Type B pancreatic cell (in vitro differentiated cells): ENCODE measurements at places on chromosomes 2 and 18. TPM values are rescaled to one million over a fixed set of nuclear protein-coding genes. Genes with fewer than 3 reads are reported as not detected.

The CCDC121 gene
- 5.5 and 5.6 TPM in 2 replicates for total RNA-seq

The RTP5 gene
- not detected in 2 replicates for total RNA-seq

DNA sequence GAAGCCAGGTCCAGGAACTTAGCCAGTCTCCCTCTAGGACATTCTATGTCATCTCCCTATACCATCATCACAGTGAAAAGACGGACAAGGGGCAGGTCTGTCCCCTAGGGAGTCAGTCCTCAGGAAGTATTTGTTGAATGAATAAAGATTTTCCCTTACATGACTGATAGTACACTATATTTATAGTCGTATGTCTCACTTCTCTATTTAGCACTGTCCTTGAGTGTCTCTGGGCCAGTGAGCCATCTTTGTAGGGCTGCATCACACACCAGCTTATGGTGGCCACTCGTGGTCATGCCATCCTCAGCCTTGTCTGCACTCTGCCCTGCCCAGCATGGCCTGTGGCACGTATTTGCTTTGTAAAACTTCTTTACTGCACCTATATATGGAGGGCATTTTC is 25.8 kb downstream of the PTPN18 start:
- DNase-seq = no peak
- H3K36me3 ChIP-seq = no peaks in the 10 kb centered on the region
- H3K27me3 ChIP-seq = no peaks in the 10 kb centered on the region
- H3K27ac ChIP-seq = no peak overlapping the region

- H3K27ac ChIP-seq = no peak overlapping the region
- H3K4me1 ChIP-seq = peaks cover 13% of the 10 kb centered on the region
- DNase-seq = no peak
- H3K36me3 ChIP-seq = no peaks in the 10 kb centered on the region
These were observed 136.1 kb upstream of the NRP2 start for GRCh38 chr2:205545971-205546816.

DNA sequence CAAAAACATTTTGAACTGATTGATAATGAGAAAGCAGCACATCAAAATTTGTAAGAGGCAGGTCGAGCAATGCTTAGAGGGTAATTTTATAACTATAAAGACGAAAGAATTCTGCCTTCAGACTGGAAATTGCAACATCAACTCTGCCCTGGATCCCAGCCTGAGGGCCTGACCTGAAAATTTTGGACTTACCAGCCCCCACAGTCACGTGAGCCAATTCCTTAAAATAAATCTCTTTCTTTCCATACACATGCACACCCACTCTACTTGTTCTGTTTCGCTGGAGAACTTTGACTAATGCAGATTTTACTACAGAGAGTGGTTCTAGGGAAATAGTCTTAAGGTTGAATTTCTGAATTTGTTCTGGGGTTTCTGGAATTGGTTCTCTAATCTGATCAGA is 14.6 kb upstream of the ACOXL start:
- H3K4me3 ChIP-seq = no peak overlapping the region
- H3K27ac ChIP-seq = peak overlapping the region; percentile 63

DNA sequence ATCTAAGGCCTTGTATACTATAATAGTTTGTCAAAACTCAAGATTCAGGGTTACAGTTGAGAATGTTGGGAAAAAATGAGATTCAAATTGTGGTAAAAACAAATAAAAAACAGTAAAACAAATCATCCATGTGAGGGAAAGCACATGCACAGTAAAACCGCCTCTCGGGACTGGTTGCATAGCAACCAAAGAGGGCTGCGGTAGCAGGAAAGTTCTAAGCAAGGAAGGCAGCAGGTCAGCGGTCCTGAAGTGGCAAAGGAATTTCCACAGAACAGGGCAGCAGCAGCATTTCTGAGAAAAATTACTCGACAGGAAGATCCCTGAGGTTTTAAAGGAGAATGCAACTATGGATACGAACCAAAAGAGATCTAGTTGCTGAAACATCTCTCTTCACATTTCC is 93.7 kb downstream of the DYNAP start:
- H3K27ac ChIP-seq = no peak overlapping the region
- no peaks in the 10 kb centered on the region for H3K36me3 ChIP-seq
- H3K4me3 ChIP-seq = no peak overlapping the region

The TUBB8B gene
- total RNA-seq = 0.36 TPM in 1 of 2 replicates, not detected in the other

DNA sequence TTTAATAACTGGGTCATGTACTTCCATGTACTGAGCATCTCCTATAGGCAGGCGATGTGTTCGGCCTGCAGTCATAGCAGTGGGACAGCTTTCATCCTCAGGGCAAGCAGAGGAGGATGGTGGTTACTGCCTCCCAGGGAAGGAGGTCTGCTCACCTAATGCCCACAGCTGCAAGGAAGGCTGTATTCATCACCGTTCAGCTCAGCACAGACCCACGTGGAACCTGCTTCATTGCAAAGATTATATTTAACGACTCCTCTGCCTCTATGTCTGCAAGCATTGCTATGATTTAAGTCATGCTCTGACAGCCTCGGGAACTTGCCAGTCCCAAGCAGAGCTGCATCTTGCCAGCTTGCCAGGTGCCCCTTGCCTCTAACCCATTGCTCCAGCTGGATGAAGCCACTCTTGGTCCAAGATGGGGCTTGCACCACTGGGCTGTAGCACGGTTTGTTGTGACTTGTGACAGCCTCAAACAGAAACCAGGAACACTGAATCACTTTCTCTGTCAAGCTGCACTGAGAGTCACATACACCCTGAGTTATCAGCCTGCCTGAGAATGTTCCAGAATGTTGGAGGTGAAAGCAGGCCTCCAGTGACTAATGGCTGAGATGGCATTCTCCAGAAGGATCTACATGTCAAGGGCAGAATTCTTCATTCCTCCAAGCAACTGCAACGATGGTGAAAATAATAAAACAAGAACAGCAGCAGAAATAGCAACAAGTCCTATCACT is 651.1 kb upstream of the ID2 start:
- H3K27me3 ChIP-seq = no peaks in the 10 kb centered on the region
- H3K36me3 ChIP-seq = no peaks in the 10 kb centered on the region
- H3K27ac ChIP-seq = no peak overlapping the region
- peaks cover 7% of the 10 kb centered on the region for H3K4me1 ChIP-seq
- no peak overlapping the region for H3K4me3 ChIP-seq
- DNase-seq = no peak

DNA sequence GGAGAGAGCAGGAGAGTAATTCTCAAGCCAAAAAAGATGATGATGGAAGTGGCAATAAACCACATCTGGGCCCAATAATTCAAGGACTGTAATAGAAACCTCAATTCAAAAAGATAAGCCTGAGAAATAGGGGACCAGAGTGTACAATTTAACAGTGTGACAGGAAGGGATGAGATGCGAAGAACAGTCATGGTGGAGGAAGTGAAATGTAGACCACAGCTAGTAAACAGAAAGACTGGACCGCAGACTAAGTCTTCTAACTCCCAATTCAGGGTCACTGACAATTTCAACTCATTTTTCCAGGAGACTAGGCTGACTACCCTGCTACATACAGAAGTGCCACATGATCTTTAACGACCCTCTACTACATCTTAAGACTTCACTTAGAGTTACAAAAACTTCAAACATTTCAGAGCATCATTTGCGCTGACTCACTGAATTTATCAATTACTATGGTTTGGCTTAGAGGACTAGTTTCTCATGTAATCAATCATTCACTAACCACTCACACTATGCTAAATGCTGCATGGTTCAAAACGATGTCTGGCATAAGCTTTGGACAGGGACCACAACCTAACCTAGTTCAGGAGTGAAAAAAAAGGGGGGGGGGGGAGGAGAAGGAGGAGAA is 9.0 kb downstream of the CUL3 start:
- no peak overlapping the region for H3K4me3 ChIP-seq
- peaks cover 11% of the 10 kb centered on the region for H3K36me3 ChIP-seq
- DNase-seq = no peak
- peaks cover 46% of the 10 kb centered on the region for H3K4me1 ChIP-seq
- H3K27ac ChIP-seq = no peak overlapping the region

DNA sequence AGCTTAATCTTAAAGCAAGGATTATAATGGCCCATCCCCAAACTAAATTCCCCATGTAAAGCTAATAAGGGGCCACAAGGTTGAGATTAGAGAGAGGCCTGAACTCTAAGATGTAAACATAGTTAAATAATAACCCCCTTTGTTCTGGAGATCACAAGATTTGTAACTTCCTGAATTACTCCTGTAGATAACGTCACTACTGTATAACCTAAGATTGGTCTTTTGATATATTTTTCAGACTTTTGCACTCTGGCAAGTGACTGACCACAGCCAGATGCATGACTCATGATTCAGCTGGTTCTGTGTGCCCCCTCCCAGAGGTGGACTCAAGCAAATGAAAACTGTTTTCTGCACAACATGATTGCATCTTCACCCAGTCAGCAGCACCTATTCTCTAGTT is 686.0 kb upstream of the DDX18 start:
- H3K4me3 ChIP-seq = no peak overlapping the region
- DNase-seq = no peak
- H3K4me1 ChIP-seq = peaks cover 3% of the 10 kb centered on the region
- H3K27ac ChIP-seq = peak overlapping the region; percentile 18

The SLC66A2 gene
- 39.3 and 39.7 TPM in 2 replicates for total RNA-seq

- H3K36me3 ChIP-seq = peaks cover 11% of the 10 kb centered on the region
- H3K27ac ChIP-seq = no peak overlapping the region
- H3K4me1 ChIP-seq = peaks cover 3% of the 10 kb centered on the region
- H3K4me3 ChIP-seq = no peak overlapping the region
- DNase-seq = no peak
- no peaks in the 10 kb centered on the region for H3K27me3 ChIP-seq
These were observed 250.3 kb upstream of the FOSL2 start for GRCh38 chr2:28142386-28142785.

The NPAS2 gene
- 10.7 and 25.7 TPM in 2 replicates for total RNA-seq

DNA sequence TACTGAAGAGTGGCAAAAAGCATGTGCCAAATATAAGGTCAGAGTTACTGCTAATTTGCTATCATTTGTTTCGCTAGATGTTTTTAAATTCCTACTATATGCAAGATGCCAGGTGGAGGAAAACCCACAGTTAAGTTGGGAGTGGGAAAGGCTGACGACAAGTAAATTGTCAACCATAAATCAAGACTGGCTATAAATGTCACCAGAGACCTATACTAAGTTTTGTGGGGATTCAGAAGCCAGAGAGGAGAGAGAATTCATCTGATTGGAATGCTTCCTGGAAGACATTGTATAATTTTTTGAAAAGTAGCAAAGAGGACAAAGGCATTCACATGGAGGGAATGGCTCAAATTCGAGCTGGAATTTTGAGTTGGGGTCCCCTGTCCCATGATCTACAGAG is 64.3 kb downstream of the CFAP221 start:
- H3K4me3 ChIP-seq = no peak overlapping the region
- H3K4me1 ChIP-seq = no peaks in the 10 kb centered on the region
- no peaks in the 10 kb centered on the region for H3K36me3 ChIP-seq
- peaks cover 10% of the 10 kb centered on the region for H3K27me3 ChIP-seq
- no peak overlapping the region for H3K27ac ChIP-seq

The CABYR gene
- total RNA-seq = 7.8 and 8.6 TPM in 2 replicates

The POLR1A gene
- 54.9 and 57.6 TPM in 2 replicates for total RNA-seq

- DNase-seq = no peak
- peaks cover 4% of the 10 kb centered on the region for H3K4me1 ChIP-seq
- no peaks in the 10 kb centered on the region for H3K36me3 ChIP-seq
- peak overlapping the region; percentile 16 for H3K27ac ChIP-seq
- no peak overlapping the region for H3K4me3 ChIP-seq
These were observed 309.2 kb upstream of the TCF4 start for GRCh38 chr18:55897091-55897689.

DNA sequence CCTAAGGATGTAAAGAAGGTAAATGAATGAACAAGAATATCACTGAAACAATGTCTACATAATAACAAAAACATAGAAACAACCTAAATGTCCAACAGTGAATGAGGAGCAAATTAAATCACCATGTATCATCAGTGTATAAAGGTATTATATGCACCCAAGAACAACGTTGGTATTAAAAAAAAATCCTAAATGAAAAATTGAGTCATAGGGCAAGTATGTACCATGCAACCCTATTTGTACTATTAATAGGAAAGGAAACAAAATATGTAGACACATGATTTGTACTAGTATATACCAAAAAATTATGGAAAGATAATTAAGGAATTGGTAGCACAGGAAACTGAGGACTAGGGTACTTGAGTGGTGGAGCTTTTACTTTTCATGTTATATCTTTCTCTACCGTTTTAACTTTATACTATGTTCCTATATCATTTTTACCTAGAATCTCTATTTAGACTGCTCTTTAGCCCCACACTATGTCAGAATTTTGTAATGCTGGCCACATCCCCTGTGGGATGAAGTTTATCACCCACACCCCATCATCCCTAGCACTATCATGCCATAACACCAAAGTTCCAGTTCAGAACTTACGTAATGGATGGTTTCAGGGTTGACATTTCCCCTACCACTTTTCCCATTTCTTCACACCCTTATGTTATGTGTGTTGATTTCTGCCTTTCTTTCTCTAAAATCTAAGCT is 25.6 kb downstream of the IKZF2 start:
- peaks cover 11% of the 10 kb centered on the region for H3K4me1 ChIP-seq
- no peaks in the 10 kb centered on the region for H3K27me3 ChIP-seq
- no peak overlapping the region for H3K27ac ChIP-seq
- H3K4me3 ChIP-seq = no peak overlapping the region

GRCh38 chr18:35616664-35617423 is 35.3 kb downstream of the GALNT1 start:
- no peak for DNase-seq
- H3K27me3 ChIP-seq = no peaks in the 10 kb centered on the region
- no peaks in the 10 kb centered on the region for H3K4me1 ChIP-seq
- H3K36me3 ChIP-seq = peaks cover 5% of the 10 kb centered on the region
- no peak overlapping the region for H3K4me3 ChIP-seq
- no peak overlapping the region for H3K27ac ChIP-seq

The ST8SIA5 gene
- 0.94 and 1.9 TPM in 2 replicates for total RNA-seq

GRCh38 chr2:69975853-69976462 is 14.5 kb upstream of the ASPRV1 start:
- no peak overlapping the region for H3K27ac ChIP-seq
- no peaks in the 10 kb centered on the region for H3K27me3 ChIP-seq
- H3K4me1 ChIP-seq = peaks cover 8% of the 10 kb centered on the region
- no peak overlapping the region for H3K4me3 ChIP-seq
- no peaks in the 10 kb centered on the region for H3K36me3 ChIP-seq
- no peak for DNase-seq
